NB4 (cell line): ENCODE measurements at places on chromosomes 6 and 20.

DNA sequence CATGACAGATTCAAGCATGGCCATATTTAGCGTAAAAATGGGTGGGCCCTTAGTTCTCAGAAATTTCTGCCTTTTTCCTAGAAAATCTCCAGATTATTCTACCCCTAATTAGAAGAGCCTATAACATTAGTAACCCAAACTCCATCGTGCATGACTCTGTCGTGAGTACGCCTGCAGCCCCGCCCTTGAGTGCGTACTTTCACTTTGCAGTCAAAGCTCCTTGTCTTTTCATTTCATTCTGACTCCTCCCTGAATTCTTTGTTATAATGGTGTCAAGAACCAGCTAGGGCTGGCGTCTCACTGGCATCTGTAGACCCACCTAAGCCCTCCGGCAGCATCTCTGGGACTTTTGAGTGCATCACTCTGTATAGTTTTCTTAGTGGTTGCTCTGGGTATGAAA is 61.7 kb upstream of the NOX3 start:
- no peak for DNase-seq

- DNase-seq: no peak
These were observed 250.0 kb downstream of the HIVEP2 start for GRCh38 chr6:142695016-142695415.

DNA sequence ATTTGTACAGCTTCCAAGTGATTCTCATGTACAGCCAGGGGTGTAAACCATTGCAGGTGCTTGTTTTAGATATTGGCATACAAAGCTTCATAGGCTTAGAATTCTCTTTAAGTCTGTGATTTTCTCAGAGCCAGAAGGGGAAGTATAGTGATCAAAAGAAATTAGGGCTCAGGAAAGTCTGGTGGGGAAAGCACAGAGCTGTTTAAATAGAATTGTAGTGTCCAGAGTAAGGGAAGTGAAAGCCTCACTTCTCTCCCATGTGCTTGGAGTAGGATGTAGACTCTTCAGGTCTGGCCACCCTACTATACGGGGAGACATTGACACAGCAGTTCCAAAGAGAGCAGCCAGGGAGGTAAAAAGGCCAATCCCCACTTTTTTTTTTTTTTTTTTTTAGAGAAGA is 10.4 kb downstream of the GCNT2 start:
- DNase-seq: peak; percentile 82

DNA sequence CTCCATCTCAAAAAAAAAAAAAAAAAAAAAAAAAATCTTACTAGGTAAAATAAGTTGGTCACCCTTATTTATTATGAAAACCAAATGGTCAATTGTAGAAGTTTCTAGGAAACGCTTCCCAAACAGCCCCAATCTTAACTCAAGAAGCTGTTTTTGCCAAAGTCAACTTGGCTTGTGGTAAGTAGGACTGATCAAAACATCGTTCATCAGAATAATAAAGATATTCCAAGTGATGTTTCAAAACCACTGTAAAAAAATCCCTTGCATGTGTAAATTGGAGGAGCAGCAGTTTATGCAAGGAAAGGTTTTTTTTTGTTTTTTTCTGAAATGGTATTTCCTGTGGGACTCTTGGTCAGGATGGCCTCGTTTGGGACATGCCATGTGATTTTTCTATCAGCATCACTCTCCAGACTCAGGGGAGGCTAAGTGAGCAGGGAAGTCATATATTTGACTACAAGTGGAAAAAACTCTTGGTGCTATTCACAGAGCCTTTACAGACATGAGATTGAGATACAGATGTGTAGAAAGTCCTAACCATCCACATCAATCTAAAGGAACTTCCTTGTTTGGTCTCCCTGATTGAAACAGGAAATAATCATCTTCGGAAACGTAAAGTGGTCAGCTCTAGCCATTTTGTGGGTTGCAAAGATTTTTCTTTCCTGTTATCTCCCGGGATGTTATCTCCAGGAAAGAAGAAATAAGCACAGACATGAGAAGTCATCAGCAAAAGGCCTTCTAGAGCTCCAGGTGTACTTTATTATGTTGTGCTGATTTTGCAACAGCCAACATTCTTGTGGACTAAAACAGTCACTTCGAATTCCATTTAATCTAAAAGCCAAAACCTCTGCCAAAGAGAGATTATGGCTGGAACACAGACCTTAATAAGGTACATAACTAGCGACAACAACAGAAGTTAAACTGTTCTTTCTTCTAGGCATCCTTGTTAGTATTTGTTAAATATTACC is 177.8 kb downstream of the EDN1 start:
- no peak for DNase-seq

GRCh38 chr6:161400671-161401070 is 126.8 kb upstream of the AGPAT4 start:
- no peak for DNase-seq

- DNase-seq: peak; percentile 34
These were observed 21.7 kb downstream of the MAP1LC3A start for GRCh38 chr20:34579979-34580940.

DNA sequence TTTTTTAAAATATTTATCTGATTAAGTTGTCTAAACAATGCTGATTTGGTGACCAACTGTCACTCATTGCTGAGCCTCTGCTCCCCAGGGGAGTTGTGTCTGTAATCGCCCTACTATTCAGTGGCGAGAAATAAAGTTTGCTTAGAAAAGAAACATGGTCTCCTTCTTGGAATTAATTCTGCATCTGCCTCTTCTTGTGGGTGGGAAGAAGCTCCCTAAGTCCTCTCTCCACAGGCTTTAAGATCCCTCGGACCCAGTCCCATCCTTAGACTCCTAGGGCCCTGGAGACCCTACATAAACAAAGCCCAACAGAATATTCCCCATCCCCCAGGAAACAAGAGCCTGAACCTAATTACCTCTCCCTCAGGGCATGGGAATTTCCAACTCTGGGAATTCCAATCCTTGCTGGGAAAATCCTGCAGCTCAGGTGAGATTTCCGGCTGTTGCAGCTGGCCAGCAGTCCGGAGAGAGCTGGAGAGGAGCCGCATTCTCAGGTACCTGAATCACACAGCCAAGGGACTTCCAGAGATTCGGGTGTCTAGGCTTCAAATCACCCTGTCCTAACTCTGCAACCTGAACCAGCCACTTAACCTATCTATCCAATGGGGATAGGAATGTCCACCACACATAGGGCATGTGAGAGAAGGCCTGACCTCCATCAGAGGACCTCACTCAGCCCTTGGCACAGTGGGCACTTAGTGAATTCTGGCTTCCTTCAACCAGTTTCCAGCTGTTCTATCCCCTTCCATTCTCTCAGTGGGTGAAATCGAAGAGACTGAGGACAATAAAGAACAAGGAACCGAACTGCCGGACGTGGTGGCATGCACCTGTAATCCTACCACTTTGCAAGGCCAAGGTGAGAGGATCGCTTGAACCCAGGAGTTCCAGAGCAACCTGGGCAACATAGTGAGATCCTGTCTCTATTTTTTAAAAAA is 3.1 kb downstream of the TNF start:
- peak; percentile 63 for DNase-seq
